ENCODE measurements at places on chromosomes 7 and 10.

DNA sequence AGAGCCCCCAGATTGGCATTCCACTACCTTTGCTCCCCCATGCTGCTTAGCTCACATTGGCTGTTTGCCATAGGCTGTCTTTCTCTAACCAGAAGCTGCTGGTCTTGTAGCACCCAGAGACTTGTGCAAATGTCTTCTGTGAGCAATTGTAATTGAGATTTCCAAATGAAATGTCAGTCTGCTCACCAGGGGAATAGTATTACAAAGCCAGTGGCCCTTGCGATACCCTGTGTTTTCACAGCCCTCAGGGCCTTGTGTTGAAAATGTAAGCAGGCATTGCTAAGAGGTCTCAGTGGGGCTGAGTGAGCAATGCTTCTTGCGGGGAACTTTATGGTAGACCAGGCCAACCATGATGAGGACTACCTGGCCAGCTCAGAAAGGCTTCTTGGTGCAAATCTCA, 746.5 kb downstream of the LRMDA start:
- DNase-seq: no peak

DNA sequence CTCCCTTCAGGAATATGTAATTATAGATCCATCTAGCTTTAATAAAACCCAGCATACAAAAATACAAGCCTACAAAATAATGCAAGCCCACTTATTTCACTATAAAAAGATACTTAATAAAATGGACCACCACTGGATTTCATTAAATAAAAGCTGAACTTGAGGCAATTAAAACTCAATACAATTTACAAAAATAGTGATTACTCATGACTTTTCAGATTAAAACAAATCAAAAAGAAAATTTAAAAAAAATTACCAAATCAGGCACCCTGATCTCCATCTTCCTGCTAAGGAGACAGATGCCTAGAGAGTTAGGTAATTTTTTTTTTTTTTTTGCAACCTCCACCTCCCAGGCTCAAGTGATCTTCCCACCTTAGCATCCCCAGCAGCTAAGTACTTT, 41.8 kb downstream of the PRTFDC1 start:
- no peak for DNase-seq

- DNase-seq: no peak
These were observed 102.8 kb upstream of the RET start for GRCh38 chr10:42973870-42974692.

DNA sequence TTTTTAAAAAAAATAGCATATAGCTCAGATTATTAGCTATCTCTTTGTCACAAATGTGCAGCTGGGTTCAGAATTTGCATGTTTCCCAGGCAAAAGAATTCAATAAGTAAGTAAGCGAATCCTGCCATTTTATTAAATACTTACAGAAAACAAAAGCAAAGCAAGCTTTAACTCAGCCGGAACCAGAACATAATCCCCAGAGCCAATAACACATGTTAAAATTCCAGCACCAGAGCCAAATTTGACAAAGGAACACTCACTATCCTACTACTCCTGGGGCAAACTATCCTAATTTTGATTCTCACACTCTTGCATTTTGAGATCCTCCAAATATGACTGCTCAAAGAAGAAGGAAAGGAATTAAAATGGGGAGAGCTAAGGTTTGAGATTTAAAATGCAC, 32.6 kb downstream of the LRRTM3 start:
- DNase-seq: no peak

DNA sequence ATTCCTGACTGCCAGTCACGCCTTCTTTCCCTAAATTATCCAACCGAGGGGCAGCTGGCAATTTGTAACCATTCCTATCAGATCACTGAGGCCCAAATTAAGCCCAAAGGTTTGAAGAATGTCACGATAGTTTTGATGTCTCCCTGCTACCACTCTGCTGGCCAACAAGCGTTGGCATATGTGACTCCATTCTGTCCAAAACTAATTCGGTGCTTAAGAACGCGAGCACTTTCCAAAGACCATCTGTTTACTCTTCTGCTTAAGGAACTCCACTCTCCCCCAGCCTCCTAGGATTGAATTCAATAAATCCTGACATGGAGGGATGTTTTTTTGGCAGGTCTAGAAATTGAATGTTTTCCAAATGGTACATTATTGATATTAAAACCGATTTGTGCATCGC, 131.5 kb upstream of the CTBP2 start:
- DNase-seq: no peak

DNA sequence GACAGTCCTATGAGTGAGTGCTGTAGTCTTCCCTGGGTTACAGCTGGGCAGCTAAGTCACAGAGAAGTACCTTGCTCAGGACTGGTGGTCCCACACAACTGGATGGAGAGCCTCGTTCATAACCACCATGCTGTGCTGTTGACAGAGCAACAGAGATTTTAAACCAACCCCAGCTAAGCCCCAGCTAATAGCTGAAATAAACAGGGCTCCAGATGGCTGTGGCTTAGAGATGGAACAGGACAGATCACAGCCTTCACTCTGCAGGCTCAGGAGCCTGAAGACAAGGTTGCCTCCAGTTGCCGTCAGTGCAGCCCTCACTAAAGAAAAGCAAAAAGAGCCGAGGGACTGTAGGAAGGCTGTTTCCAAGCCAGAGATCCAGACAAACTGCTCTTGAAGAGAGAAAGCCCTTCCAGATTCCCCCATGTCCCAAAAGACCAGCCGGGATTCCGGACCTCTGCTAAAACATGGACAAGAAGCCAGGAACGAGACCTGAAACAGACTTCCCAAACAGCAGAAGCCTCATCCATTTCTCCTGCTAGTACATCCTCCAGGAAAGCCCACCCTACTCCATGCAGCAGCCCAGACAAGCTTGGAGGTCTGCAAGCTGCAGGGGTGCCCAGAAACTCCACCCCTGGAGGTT, 4.2 kb downstream of the HTRA1 start:
- no peak for DNase-seq

All from foreskin fibroblast (primary cell).